ENCODE measurements at places on chromosomes 7 and 10.

DNA sequence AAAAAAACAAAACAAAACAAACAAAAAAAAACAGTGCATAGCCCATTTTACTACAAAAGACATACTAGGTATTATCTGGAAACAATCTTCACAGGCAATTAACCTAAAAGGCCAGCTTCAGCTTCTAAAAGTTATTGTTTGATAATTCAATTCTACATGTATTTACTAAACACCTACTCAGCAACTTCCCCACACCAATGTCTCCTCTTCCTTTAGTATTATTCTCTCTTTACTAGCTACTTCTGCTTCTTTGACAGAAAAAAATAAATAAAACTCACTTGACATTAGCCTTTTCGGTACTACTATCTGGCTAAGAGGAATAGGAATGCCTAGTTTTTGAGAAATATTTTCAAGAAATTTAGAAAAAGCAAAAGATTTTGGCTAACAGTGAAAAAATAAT lies 2.8 kb downstream of the TM9SF3 start:
- DNase-seq: peak; percentile 16

DNA sequence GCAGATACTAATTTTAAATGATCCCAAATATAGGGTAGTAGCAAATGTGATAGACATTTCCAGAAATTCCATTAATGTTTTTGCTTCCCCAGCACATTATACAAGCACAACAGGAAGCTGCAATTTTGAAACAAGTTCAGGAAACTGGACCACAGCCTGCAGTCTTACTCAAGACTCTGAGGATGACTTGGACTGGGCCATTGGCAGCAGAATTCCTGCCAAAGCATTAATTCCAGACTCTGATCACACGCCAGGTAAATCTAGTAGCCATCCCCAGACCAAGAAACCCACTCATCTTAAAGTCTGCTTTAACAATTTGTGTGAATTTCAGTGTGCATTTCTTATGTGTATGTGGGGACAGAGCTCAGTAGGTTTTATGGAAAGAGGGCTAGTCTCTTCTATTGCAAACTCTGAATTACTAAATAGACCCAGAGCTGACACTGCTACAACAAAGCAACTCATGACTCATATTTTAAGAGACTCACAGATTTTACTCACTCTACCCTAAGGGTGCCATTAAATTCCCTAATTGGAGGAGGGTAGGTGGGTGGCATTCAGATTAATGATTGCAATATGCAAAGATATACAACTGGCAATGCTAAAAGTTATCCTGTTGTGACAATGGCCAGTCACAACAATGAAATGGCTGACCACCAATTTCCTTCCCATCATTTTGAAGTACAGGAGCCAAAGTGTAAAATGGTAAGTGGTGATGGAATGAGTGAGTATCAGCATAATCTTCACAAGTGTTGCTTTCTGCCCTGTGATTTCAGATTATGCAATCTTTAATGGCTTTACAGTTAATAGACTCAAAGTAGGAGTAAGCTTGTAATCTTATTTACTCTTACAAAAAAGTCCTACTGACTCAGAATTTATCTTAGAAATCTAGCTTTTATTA lies 317.6 kb upstream of the PLXDC2 start:
- no peak for DNase-seq

GRCh38 chr10:18399158-18399557 lies 252.2 kb downstream of the NSUN6 start:
- DNase-seq: no peak

DNA sequence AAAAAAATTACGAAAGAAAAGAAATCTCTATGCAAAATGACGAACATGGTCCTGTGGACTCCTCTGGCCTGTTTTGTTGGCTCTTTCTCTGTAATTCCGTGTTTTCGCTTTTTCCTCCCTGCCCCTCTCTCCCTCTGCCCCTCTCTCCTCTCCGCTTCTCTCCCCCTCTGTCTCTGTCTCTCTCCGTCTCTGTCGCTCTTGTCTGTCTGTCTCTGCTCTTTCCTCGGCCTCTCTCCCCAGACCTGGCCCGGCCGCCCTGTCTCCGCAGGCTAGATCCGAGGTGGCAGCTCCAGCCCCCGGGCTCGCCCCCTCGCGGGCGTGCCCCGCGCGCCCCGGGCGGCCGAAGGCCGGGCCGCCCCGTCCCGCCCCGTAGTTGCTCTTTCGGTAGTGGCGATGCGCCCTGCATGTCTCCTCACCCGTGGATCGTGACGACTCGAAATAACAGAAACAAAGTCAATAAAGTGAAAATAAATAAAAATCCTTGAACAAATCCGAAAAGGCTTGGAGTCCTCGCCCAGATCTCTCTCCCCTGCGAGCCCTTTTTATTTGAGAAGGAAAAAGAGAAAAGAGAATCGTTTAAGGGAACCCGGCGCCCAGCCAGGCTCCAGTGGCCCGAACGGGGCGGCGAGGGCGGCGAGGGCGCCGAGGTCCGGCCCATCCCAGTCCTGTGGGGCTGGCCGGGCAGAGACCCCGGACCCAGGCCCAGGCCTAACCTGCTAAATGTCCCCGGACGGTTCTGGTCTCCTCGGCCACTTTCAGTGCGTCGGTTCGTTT lies 83.5 kb upstream of the SLF2 start:
- no peak for DNase-seq

DNA sequence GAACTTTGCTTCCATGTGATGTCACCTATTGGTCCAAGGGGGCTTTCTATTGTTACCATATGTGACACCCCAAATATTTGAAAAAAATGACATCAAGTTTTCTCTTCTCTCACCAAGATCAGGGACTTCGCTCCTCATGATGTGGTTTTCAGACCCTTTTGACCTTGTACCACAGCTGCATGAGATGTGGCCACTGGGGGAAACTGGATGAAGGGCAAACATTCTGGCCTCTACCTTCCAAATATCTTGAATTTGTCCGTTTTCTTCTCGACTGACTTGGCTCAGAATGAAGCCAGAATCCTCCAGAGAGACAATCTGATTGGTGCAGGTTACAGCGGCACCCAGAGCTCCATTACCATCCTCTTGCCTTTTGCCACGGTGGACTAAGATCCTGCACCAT lies 122.7 kb downstream of the PRKCQ start:
- DNase-seq: no peak

GRCh38 chr10:130421909-130422308 lies 285.7 kb downstream of the GLRX3 start:
- DNase-seq: no peak

DNA sequence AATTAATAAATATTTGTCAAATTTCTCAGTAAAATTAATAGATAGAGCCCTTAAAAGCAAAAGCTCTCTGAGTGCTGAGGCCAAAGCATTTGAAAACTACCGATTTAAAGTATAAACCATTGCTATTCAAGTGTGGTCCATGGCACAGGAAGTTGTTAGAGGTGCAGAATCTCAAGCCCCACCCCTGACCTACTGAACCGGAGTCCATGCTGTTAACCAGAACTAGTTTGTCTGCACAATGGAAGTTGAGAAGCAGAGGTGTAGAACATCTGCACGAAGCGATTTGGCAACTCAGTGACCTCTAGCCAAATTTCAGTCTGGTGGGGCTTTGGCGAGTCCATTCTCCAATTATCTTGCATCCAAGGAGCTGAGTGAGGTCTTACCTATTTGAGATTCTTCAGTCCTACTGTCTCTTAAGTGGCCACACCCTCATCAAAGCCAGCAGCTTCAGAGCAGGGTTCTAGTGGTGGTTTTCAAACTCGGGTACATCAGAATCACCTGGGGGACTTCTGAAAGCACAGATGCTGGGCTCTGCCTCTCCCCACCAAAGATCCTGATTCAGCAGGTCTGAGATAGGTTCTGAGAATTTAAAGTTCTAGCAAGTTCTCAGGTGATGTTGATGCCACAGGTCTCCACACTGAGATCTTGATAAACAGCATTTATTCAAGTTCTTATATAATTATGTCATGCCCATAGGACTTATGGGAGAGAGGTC lies 96.8 kb upstream of the SAMD8 start:
- DNase-seq: no peak

DNA sequence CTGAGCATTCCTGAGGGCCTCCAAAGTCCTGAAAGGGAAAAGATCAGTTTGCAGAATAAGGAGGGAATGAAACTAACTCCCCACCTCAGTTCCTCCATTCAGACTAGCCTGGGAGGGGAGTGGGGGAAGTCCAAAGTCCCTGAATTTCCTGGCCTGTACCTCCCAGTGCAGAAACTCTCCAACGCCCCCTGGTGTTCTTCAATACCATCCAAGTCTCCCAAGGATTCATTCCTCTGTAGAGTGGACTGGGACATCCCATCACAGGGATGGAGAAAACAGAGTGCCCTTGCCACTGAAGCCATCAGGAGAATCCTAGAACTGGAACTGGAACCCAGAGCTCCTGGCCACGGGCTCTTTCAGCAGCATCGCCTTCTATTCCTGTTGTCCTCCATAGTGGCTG lies 1.6 kb upstream of the COL13A1 start:
- DNase-seq: peak; percentile 53

GRCh38 chr7:41416208-41416595 lies 286.7 kb downstream of the INHBA start:
- DNase-seq: no peak

- DNase-seq: no peak
Observed at GRCh38 chr10:15795036-15795792, 65.1 kb downstream of the MINDY3 start.

DNA sequence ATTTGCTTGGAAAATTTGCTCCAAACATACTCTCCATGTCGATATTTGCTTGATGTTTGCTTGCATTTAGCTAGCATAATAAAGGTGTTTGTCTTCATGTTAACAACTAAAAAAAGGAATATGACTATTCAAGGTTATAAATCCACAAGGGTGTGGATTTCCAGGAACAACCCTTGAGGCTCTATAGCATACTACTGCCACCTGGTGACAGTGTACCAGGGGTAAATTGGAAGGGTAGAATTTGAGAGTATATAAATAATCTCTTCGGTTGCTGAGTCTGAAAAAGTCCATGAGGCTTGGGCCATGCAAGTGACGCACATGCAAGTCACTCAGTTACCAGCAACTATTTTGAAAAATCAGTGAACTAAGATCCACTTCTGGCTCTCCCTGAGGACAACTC lies 68.4 kb downstream of the SLIT1 start:
- peak; percentile 48 for DNase-seq

DNA sequence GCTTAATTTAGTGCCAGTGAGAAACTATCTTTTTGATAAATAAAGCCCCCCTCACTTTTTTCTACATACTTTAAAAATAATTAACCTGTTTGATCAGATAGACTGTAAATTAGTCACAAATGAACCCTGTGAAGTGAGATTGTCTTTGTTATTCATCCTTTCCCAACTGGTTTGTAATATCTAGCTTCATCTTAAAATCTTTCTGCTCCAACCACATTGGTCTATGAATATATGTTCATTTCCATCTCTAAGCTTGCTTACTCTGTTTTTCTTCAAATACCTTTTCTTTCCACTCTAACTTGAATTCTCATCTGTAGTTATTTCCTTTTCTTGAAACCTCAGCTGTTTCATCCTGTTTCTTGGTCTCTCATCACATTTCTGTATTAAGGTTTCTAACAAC lies 12.1 kb downstream of the MARCHF5 start:
- DNase-seq: no peak

DNA sequence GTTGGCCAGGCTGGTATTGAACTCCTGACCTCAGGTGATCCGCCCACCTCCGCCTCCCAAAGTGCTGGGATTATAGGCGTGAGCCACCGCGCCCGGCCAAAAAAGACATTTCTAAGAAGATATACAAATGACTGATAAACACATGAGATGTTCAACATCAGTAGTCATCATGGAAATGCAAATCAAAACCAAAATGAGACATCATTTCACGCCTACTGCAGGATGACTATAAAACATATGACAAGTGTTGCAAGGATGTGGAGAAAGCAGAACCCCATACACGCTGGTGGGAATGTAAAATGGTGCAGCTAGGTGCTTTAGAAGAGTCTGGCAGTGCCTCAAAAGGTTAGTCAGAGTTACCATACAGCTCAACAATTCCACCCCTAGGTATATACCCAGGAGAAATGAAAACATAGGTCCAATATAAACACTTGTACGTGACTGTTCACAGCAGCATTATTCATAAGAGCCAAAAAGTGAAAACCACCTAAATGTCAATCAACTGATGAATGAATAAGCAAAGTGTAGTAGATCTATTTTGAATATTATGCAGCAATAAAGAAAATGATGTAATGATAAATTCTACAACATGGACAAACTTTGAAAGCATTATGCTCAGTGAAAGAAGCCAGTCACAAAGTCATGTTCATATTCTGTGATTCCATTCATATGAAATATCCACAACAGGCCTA lies 24.5 kb downstream of the TMEM209 start:
- DNase-seq: no peak

- DNase-seq: peak; percentile 76
Observed at GRCh38 chr10:103967448-103968071, 620 bp downstream of the SLK start.

DNA sequence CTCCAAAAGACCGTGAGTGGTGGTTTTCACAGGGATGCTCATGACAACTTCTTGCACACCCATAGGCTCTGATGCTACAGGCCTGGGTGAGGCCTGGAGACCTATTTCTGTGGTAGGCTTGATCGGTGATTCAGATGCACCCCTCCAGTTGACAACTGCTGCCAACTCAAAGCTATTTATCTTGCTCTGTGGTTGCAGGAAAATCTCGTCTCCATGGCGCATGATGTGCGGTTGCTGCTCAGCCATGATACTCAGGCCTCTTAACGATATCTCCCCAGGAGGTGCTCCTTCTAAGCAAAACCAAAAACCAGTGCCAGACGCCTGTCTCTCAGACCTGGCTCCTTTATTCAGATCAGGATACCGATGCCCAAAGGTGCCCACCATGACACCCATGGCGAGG lies 31.4 kb downstream of the C10orf90 start:
- DNase-seq: no peak

DNA sequence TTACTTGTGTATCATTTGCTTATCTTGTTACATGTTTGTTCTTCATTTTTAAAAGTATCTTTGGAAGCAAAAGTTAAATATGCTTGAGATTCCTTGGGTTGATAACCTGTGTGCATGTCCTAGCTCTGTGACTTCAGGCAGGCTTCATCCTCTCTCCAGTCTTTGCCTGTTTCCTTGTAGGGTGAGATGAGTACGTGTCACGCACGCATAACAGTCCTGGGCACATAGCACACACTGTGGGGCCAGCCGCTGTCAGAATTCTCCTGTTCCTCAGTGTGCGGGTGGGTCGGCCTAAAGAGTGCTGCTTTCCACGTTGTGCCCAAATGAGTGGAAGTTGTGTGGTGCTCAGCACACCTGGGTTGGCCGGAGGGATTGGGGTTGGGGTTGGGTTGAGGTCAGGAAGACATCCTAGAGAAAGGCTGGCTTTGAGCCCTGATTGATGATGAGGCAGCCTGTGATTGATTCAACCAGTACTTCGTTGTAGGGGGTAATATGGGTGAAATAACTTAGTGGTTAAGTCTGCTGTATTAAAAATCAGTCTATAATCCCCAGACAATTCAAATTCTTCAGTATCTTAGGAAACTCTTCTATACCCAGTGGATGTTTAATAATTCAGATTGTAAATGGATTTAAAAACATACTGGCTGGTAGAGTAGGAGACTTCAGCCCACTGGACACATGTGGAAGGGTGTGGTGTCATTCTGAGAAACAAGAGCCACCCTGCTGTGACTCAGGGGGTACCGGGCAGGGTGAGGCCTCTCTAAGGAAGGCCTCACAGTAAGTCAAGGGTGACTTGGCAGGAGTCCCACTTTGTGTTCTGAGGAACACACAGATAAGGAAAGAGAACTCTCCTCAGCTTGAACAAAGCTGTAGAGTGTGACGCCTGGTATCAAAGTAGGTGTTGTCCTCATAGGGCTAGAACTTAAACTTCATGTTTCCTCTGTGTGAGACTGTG lies 54.8 kb downstream of the DAGLB start:
- DNase-seq: peak; percentile 11
